ENCODE measurements at places on chromosomes 5 and 9. TPM values are rescaled to one million over a fixed set of nuclear protein-coding genes. Genes with fewer than 3 reads are reported as not detected.

DNA sequence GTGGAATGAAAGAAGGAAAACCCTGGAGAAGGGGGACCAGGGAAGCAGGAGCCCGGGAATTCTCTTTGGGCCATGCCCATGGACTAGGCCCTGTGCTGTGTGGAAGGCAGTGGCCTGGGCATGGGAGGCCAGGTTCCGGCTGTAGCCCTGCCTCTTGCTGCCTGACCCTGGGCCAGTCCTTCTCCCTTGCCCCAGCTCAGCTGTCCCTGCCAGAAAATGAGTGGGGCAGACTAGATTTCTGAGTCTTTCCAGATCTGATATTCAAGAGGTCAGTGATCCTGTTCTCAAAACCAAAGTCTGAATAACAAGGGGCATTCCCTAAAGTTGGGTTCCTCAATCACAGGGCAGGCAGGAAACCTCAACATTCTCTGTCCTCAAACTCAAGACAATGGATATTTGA, 24.8 kb upstream of the CORO2A start:
- no peaks in the 10 kb centered on the region for H3K27me3 ChIP-seq
- no peak overlapping the region for H3K4me3 ChIP-seq
- no peaks in the 10 kb centered on the region for H3K4me1 ChIP-seq
- no peak overlapping the region for H3K27ac ChIP-seq
- peaks cover 17% of the 10 kb centered on the region for H3K36me3 ChIP-seq

GRCh38 chr5:141897425-141897824, 19.2 kb upstream of the PCDH1 start:
- H3K27ac ChIP-seq = no peak overlapping the region
- DNase-seq = no peak
- H3K27me3 ChIP-seq = no peaks in the 10 kb centered on the region
- no peaks in the 10 kb centered on the region for H3K4me1 ChIP-seq

DNA sequence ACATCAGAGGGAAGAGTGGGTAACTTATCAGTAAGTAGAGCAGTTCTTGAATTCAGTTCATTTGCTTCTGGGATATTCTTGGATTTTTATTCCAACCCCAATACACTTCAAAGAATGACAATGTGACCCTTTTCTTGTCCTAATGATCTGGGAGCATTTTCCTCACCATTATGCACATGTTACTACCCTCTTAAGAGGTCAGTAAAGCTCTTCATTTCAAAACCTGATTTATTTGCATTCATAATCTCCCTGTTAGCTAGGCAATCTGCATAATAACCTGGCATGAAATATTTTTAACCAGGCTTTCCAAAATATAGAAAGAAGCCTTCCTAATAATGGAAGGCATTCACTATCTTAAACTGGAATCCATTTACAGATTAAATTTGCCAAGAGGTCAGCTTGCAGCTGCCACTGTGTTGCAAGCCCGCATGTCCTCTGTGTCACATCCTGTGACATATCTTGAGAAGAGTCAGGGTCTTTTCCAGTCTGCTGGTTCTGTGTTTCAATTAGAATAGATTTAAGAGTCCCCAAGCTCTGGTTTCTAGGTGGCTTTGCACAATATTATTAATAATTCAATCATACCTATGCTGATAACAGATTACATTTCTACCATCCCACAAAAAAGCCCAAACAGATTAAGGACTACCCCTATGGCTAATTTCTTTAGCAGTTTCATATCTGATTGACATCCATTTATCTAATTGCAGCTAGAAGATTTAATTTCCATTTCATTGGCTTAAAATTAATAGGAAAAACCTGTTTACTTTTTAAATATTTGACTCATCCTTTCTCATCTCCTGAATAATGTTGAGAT, 30.9 kb upstream of the PPP2R2B start:
- no peak overlapping the region for H3K27ac ChIP-seq
- DNase-seq = no peak
- H3K4me3 ChIP-seq = no peak overlapping the region
- no peaks in the 10 kb centered on the region for H3K27me3 ChIP-seq
- no peaks in the 10 kb centered on the region for H3K4me1 ChIP-seq
- H3K36me3 ChIP-seq = no peaks in the 10 kb centered on the region

- H3K27me3 ChIP-seq = peaks cover 5% of the 10 kb centered on the region
- no peak for DNase-seq
- H3K27ac ChIP-seq = no peak overlapping the region
- no peaks in the 10 kb centered on the region for H3K36me3 ChIP-seq
- no peak overlapping the region for H3K4me3 ChIP-seq
Measured at GRCh38 chr9:4101667-4102066, 198.2 kb downstream of the GLIS3 start.

The CTXN3 gene
- not detected for total RNA-seq

The FAM169A gene
- 32.6 TPM for total RNA-seq

GRCh38 chr5:86679529-86679928, 61.8 kb downstream of the COX7C start:
- H3K36me3 ChIP-seq = no peaks in the 10 kb centered on the region
- DNase-seq = peak; percentile 45
- H3K27me3 ChIP-seq = no peaks in the 10 kb centered on the region
- H3K27ac ChIP-seq = no peak overlapping the region
- H3K4me1 ChIP-seq = no peaks in the 10 kb centered on the region
- no peak overlapping the region for H3K4me3 ChIP-seq
